Pericardium fibroblast (primary cell): ENCODE measurements at places on chromosomes 11 and 22. TPM values are rescaled to one million over a fixed set of nuclear protein-coding genes. Genes with fewer than 3 reads are reported as not detected.

Gene FOLH1
- total RNA-seq, result not detected in 2 replicates

Gene HOATZ
- not detected in 2 replicates for total RNA-seq

Gene MPZL2
- not detected in 2 replicates for total RNA-seq

Gene CALCA
- 0.93 TPM in 1 of 2 replicates, not detected in the other for total RNA-seq
